ENCODE measurements at places on chromosomes 5 and 9.
A peak's percentile ranks its signal among the peaks of the same experiment; 100 is the strongest.

DNA sequence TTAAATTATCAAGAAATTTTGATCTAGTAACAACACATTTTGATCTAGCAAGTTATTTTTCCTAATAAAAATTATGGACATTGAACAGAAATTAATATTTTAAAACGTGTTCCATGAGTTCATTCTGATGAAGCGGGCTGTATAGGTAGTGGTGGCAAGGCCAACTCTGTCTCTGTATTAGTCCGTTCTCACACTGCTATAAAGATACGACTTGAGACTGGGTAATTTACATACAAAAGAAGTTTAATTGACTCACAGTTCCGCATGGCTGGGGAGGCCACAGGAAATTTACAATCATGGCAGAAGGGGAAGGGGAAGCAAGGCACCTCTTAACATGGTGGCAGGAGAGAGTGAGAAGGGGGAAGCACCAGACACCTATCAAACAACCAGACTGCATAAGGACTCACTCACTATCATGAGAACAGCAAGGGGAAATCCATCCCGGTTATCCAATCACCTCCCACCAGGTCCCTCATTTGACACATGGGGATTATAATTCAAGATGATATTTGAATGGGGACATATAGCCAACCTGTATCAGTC, 61.2 kb downstream of the TMEM232 start:
- no peak for DNase-seq

DNA sequence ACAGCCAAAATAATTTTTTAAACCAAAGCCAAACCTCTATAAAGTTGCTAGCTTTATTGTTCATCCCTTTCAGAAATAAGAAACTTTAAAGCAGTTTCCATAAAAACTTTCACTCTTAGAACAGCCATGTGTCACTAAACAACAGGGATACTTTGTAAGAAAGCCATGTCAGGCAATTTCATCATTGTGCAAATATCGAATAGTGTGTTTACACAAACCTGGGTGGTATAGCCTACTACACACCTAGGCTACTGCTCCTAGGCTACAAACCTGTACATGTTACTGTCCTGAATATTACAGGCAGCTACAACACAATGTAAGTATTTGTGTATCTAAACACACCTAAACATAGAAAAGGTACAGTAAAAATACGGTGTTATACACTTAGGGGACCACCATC, 59.9 kb downstream of the TLE1 start:
- DNase-seq = no peak

DNA sequence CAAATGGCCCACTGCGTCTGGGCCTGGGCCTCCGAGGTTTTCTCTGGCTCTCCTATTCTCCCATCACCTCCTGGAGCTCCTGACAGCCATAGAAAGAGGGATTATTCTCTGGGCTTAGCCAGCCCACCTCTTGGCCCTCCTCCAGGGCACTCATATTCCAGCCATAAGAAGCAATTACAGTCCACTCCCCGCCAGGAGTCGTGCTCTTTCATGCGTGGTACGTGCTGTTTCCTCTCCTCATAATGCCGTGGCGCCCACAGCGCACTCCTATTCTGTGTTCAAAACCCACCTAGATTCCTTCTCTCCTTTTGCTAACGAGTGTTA, 240.8 kb upstream of the ZNF462 start:
- DNase-seq = no peak

GRCh38 chr9:117927354-117927753, 223.2 kb downstream of the TLR4 start:
- no peak for DNase-seq

DNA sequence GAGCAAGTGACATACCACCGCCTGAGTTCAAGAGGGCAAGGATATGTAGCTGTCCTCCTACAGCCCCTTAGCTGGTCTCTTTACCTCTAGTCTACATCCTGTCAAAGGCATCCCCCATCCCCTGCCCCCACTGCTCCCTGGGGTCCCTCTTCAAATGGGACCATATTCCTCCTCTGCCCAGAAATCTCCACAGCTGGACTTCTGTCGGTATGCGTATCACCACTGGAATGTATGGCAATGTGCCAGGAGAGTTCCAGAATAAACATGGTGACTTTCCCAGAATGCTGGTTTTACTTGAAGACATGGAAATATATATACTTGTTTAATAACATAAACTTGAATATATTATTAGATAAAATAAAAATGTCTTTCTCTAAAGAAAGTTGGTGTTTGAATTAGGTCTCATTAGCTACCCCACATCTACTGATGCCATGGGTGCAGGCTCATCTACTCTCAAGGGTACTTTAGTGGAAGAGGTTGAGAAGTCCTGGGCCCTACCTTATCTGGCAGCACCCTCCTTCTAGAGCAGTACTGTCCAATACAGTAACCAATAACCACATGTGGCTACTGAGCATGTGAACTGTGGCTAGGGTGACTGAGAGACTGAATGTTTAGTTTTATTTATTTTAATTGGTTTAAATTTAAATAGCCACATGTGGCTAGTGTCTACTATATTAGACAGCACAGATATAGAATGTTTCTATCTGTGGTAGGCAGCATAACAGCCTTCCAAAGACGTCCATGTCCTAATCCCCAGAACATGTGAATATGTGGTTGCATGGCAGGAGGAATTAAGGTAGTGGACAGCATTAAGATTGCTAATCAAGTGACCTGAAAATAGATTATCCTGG, 181.7 kb upstream of the SLC30A5 start:
- no peak for DNase-seq

GRCh38 chr9:125659954-125660353, 47.1 kb downstream of the MAPKAP1 start:
- DNase-seq = no peak

GRCh38 chr5:132313366-132313765, 19.2 kb downstream of the SLC22A4 start:
- no peak for DNase-seq

GRCh38 chr9:137630679-137631078, 11.9 kb downstream of the EHMT1 start:
- DNase-seq = no peak

DNA sequence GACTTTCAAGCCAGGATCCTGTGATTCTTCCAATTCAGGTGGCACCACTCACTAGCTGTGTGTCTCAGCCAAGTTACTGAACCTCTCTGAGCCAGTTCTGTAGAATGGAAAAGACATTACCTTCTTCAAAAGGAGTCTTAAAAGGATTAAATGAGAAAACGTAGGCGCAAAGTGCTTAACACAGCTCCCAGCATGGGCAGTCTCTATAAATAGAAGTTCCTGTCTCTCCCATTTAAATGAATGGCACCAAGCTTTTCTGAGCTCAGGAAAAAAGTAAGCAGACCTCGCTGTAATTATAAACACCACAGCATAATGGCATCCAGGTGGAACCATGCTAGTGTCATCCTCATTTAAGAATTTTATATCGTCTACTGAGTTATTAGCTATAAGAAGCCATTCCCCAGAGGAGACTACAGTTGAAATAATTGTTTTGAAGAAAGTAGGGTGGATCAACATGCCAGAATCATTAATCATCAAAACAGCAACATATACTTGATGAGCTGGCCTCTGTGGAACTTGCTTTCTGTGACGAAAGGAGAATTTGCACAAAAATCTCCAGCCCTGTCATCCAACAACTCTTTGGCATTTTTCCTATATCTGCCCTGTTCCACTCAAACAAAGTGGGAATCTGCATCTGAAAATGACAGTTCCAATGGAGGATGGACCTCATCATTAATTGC, 188.9 kb downstream of the SPOCK1 start:
- DNase-seq = no peak

DNA sequence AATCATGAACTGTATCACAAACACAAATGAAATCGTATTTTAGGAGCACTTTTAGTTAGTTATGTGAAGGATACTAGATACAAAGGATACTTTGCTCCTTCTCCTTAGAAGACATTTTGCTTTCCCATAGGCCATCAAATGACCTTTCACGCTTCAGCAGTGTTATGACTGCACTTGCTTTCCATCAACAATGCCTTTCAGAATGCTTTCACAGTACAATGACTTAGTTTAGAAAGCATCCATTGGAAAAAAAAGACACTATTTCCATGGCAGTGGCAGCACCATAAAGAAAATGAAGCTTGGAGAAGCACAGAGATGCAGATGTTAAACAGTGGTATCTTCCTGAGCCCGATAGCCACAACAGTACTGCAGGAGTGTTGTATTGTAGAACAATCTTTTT, 203.9 kb downstream of the PCSK1 start:
- no peak for DNase-seq

DNA sequence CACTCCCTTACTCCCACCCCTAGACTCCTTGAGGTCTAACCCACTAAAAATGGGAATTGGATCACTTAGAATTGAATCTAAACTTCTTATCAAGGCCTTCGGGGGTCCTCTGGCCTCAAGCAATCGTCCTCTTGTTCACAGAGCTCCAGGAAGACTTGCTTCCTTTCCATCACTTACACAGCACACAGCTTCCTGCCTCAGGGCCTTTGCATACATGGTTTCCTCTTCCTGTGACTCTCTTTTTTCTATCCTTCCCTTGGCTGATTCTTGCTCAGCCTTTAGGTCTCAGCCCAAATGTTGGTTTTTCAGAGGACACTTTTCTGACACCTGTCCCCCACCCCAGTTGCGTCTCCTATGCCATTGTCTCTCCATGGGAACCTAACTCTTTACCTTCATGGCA, 50.0 kb upstream of the ALDH1B1 start:
- no peak for DNase-seq

DNA sequence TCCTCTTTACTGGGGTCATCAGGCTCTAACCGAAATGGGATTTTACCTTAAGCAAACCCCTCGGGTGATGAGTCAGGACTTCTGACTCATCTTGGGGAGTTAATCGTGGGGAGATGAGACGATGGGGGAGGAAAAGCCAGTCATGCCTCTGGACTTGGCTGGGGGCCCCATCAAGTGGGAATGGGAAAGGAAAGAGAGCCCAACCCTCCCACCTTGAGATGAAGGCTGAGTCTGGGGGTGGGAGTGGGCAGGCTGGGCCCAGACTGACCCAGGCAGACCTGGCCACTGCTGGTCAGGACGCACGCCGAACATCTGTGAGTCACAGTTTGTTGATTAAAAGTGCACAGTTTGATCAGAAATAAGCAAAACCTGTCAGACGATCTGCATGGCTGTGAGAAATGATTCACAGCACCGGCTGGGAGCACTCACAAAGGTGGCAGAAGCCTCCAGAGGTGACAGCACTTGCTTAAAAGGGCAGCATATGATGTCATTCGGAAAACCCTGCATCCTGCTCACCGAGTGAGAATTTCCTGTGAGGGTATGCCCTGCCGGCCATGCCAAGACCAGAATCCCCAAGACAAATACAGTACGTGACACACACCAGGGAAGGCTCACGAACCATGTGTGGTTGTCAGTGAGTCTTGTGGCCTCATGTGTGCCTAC, 50.0 kb upstream of the SLC25A51 start:
- no peak for DNase-seq

DNA sequence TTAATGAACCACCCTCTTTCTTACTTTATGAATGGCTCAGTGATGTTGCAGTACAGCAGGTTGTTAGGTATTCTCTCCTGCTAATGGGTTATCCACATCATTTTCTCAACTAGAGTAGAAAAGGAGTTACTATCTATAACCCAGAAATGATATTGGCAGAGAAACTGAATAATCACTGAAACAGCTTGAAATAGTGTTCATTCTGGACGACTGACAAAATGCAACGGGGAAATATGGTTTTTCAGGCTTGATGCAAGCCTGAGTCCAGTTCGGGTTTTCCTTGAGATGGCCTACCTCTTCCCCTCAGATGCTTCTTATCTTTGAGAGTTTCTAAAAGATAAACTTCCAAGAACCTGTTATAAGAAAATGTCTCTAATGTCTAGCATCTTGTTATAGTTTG, 187.3 kb downstream of the RAB3C start:
- DNase-seq = no peak

DNA sequence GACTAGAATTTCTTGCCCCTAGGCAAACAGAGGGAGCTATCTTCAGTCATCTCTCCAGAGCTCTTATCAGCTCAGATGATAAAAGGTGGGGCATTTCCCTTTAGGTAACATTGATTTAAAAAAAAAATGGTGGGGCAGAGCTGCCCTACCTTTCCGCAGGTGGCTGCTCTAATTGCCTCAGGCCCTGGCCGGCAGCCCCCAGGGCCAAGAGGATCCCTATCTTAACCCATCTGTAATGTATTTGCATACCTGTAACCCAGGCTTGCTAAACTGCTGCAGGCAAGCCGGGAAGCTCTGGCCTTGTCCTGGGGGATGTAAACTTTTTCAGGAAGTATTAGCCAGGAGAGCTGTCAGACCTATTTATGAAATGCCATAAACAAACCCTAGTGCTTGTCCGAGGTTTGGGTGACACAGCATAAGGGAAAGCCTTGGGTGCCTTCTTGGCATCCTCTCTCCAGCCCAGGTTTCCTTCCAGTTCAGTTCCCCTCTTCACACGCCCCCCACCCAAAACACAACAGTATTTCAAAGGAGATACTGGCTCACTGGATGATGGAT, 20.9 kb upstream of the ZSWIM6 start:
- no peak for DNase-seq

DNA sequence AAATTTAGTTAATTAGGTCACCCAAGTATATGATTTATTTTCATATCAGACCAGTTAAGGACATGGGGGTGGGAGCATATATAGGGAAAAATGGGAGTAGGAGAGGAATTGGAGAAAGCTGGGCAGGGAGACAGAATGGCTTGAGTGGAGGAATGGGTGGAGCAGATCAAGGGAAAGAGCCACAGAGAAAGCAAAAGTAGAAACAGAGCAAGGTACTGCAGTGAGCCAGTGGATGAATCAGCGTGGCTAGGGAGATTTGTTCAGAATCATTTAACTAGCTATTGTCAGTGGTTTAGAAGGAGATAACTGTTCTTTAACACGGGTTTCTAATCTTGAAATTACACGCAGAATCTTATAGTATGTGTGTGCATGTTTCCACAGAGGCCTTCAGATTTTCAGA, 37.4 kb downstream of the SNX24 start:
- no peak for DNase-seq

- DNase-seq = no peak
Measured at GRCh38 chr5:87885758-87886157, 382.9 kb downstream of the TMEM161B start.

GRCh38 chr5:114184006-114184405, 177.9 kb upstream of the KCNN2 start:
- DNase-seq = no peak

- DNase-seq = peak; percentile 30
Measured at GRCh38 chr9:70043689-70044489, at the start of gene MAMDC2. MAMDC2 (plus strand) TSS chr9:70043848; CDS start chr9:70044198, 350 bp downstream.

DNA sequence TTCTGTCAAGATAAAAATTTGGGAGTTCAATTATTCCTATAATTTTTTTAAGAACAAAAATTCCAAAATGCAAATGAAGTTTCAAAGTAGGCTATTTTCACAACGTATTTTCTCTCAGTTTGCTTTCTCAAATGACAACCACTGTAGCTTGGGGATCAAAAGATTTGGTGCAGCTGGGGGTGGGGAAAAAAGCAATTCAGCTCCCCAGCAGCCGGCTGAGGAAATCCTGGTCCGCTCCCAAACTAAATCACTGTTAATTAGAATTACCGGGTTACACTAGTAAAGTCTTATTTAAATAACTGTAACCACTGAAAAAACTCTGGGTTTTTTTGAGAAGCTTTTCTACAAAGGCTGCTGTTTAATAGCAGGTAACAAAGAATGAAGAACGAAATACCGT, 5.7 kb downstream of the NR6A1 start:
- no peak for DNase-seq

Measured in DMS79 treated with DMSO at 0.1 percent for 48 hours (cell line).